T-cell (primary cell): ENCODE measurements at places on chromosomes 12 and 14.
A peak's percentile ranks its signal among the peaks of the same experiment; 100 is the strongest.

GRCh38 chr12:92465786-92466295 lies 236.9 kb upstream of the PLEKHG7 start:
- DNase-seq = no peak

GRCh38 chr12:132827763-132828703 lies 636 bp downstream of the GOLGA3 start:
- no peak for DNase-seq

GRCh38 chr12:43028826-43029225 lies 439.3 kb upstream of the PRICKLE1 start:
- DNase-seq = no peak

- DNase-seq = no peak
Observed at GRCh38 chr14:51323492-51323891, 83.4 kb downstream of the TMX1 start.

- DNase-seq = no peak
Observed at GRCh38 chr12:124893792-124894516, 20.5 kb downstream of the UBC start.

- no peak for DNase-seq
Observed at GRCh38 chr12:94977766-94978468, 25.6 kb downstream of the NDUFA12 start.

DNA sequence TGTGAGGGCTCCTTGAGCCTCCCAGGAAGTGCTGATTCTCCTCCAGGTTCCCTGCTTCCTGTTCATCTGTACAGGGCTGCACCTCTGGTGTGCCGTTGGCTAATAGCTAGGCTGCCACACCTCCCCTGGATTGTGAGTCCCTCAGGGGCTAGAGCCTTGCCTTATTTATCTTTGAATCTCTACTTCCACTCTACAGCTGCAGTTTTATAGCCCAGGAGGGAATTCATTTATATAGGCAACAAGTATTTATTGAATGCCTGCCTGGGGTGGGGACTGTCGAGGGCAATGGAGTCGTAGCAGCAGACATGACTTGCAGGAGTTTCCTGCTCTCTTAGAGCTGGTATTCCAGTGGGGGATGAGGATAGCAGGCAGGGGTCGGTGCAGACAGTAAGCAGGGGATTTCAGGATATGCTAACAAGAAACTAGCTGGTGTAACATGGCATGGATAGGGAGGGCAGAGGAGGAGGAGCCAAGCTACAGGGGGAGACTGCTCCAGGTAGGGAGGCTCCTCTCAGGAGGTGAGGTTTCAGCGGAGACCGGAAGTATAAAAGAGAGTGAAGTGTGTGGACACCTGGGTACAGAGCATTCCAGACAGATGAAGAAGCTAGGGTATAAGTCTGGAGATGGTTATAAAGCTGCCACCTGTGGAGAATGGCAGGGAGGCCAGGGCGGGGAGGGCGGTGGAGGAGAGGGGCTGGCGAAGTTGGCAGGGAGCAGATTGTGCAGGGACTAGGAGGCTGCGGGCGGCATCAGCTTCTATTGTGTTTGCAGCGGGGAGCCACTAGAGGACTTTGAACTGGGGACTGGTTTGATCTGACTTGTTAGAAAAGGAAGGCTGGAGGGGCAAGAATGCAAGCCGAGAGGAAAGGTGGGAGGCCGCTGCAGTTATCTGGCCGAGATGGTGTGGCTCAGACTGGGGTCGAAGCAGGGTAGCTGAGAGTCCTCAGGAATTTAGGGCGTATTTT lies 17.2 kb downstream of the USP30 start:
- no peak for DNase-seq

- no peak for DNase-seq
Observed at GRCh38 chr14:25396128-25396527, 346.2 kb upstream of the STXBP6 start.

- no peak for DNase-seq
Observed at GRCh38 chr14:52422650-52423356, 108.7 kb downstream of the PTGER2 start.

- no peak for DNase-seq
Observed at GRCh38 chr12:45914090-45914489, 76.3 kb downstream of the SCAF11 start.

GRCh38 chr14:59036134-59036533 lies 152.3 kb upstream of the DAAM1 start:
- no peak for DNase-seq

DNA sequence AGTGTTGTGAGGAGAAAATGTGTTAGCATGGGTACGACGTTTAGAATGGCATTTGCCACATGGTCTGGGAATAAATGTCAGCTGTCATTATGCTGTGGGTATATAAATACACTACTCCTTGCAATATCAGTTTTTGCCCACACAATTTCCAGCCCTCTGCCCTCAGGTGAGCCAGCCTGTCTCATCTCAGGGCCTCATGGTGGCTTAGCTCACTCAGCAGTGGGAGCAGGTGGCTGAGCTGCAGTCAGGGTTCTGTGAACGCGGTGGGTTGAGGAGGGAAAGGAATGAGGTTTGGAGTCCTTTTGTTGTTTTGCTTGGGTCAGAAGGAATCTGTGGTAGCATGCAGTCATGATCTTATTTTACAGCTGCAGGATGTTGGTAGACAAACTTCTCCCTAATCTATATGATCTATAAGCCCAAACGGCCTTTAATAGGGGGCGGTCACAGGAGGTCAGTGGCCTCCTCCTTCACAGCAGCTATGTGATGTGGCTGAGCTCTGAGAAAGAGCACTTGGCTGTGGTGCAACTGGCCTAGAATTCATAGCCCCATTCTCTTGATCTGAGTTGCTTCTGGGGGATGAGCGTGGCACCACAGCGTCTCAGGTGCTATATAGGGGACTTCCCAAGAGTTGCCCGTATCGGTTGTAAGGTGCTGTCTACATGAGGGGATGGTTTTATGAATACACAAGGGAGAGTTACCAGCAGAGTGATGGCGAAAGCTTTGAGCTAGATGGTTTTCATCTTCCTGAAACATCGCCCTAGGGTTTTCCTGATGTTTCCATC lies 27.8 kb upstream of the KCNA5 start:
- no peak for DNase-seq

- peak; percentile 57 for DNase-seq
Observed at GRCh38 chr14:92108345-92109254, 2.2 kb upstream of the ATXN3 start.

DNA sequence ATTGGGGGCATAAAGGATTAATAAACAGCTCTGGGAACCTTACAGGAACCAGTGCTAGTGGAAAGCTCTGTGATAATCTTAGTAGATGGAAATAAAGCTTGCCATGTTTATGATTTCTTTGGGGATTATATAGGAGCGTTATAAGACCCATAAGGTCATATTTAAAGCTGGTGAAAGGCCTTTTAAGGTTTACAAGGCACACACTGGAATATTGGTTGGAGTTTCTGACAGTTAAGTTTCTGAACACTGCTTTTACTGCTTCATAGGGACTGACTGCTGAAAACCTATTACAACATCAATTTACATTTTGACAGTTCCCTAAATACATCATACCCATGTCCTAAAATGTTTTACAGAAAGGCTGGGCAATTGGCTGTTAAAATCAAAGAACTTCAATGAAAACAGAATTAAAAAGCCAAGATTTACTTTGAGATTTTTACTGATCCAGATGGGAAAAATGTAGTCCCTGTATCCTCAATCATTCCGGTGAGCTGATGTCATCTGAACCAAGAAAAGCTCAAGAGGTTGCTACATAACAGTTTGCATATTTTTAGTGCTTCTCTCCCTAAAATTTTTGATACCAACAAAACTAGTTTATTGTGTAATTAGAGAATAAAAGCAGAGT lies 153.7 kb upstream of the IGF1 start:
- DNase-seq = no peak

GRCh38 chr12:104498211-104498801 lies 41.6 kb downstream of the CHST11 start:
- peak; percentile 50 for DNase-seq

GRCh38 chr12:68367116-68367515 lies 35.0 kb upstream of the MDM1 start:
- no peak for DNase-seq

- DNase-seq = no peak
Observed at GRCh38 chr12:105956662-105957457, 181.9 kb downstream of the NUAK1 start.

DNA sequence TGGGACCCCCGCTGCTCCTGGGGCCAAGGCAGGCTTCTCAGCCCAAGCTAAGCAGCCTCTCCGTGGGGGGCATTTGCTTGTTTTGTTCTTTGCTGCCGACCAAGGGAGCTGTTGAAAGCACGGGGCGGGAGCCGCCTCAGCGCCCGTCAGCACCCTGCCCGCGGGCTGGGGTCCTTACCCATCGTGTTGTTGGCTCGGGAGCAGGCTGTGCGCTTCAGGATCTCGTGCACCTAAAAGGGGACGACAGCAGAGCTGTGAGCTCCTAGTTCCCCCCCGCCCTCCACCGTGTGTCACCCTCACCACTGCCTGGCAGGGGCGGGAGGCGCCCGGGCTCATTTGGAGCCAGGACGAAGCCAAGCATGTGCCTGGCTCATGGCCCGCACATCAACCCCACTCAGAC lies 117.5 kb downstream of the ANO2 start:
- DNase-seq = no peak

DNA sequence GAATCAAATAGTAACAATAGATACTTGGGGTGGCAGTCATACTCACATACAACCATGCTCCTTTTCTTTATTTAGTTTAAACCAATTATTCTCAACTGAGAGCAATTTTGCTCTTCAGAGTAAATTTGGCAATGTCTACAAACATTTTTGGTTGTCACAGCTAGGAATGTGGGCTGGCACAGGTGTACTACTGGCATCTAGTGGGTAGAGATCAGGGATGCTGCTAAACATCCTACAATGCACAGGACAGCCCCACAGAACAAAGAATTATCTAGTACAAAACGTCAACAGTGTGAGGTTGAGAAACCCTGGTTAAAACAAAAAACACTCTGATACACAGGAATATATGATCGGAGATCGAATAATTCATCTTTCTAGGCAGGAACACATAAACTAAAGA lies 186.5 kb downstream of the NELL2 start:
- no peak for DNase-seq

- no peak for DNase-seq
Observed at GRCh38 chr12:1611803-1612572, 17.0 kb upstream of the WNT5B start.

GRCh38 chr12:57242329-57242690 lies 8.7 kb downstream of the STAC3 start:
- no peak for DNase-seq

GRCh38 chr12:6273541-6274230 lies 36.8 kb upstream of the PLEKHG6 start:
- DNase-seq = no peak

GRCh38 chr14:96081767-96082400 lies 42.7 kb downstream of the C14orf132 start:
- DNase-seq = no peak

DNA sequence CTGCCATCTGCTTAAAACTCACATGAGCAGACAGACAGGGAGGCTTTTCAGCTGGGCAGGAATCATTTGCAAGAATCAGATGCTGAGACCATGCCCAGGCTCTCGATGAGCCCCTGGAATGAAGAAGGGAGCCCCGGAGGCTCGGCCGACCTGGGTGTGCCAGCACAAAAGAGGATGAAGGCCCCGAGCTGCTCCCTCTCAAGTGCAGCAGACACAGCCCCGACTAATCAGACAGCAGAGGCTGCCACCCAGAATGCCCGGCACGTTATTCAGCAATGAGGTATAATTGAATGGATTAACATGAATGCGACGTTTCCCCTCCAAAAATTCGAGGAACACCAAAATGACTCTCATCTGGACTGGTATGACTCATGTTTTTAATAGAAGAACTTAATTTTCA lies 58.9 kb downstream of the BCL11B start:
- DNase-seq = no peak

DNA sequence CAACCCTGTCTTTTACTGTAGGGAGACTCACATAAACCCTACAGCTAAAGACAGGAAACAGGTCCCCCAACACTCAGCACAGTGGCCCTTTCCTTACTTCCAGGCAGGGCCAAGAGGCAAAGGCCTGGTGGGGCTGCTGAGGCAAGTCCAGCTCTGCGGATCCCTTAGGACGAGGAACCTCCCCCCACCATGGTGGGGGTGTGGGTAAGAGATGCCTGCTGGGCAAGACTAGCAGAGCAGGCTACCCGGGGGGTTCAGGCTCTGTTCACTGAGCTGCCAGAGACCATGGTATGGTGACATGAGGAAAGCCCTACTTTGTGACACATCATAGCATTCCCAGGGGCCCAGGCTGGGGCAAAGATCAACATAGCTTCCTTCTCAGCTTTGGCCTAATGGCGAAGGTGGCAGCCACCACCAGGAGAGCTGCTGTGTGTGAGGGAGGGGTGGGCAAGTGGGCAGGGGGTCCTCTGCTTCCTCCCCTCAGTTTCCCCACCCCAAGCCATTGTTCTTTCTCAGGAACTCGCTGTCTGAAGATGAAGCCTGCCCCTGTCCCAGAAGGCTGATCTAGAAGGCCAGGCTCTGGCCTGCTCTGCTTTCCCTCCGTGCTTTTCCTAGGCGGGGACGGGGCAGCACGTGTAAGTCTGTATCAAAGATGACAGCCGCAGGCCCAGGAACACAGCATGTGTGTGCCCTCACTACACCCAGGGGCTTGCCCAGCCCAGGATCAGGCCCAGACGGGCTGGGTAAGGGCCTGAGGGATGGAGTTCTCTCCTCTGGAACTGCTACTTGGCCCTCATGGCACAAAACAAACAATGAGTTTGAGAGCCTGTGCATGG lies 10.1 kb upstream of the TINF2 start:
- DNase-seq = no peak

GRCh38 chr14:102095231-102095870 lies 8.5 kb upstream of the HSP90AA1 start:
- no peak for DNase-seq

DNA sequence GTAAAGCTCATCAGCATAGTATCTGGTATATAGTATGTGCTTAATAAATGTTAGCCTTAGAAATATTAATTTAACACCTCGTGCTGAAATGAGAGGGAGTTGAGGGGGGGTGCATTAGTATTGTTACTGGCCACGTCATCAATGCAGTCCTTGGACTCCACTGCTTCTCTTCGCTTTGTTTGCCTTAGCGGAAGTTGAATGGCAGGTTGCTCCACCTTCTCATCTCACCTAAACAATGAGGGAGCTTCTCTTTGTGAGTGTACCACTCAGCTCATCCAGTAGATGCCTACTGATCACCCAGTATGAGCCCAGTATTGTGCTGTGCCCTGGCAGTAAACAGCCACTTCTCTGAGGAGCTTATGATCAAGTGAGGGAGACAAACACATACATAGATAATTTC lies 4.5 kb downstream of the TMEM117 start:
- DNase-seq = no peak

GRCh38 chr14:24280797-24281460 lies 9.5 kb upstream of the RABGGTA start:
- DNase-seq = no peak

- DNase-seq = no peak
Observed at GRCh38 chr12:64603183-64603841, 7.0 kb upstream of the RASSF3 start.
